ENCODE measurements at places on chromosomes 7 and 10. TPM values are rescaled to one million over a fixed set of nuclear protein-coding genes. Genes with fewer than 3 reads are reported as not detected.

FANK1 gene
- total RNA-seq, result 1.7 TPM

RAB19 gene
- total RNA-seq, result 0.44 TPM

GPR146 gene
- total RNA-seq, result 2.8 TPM

PPP1R17 gene
- total RNA-seq, result 1.4 TPM

ADCYAP1R1 gene
- 0.22 TPM for total RNA-seq

LIPM gene
- not detected for total RNA-seq

CACNA2D1 gene
- total RNA-seq, result 51.1 TPM

GRCh38 chr10:72239409-72239808 lies 23.3 kb upstream of the ASCC1 start:
- H3K4me3 ChIP-seq, result no peak overlapping the region
- H3K27ac ChIP-seq, result no peak overlapping the region
- H3K27me3 ChIP-seq, result no peaks in the 10 kb centered on the region
- no peaks in the 10 kb centered on the region for H3K36me3 ChIP-seq
- DNase-seq, result no peak
- peaks cover 16% of the 10 kb centered on the region for H3K4me1 ChIP-seq

DNA sequence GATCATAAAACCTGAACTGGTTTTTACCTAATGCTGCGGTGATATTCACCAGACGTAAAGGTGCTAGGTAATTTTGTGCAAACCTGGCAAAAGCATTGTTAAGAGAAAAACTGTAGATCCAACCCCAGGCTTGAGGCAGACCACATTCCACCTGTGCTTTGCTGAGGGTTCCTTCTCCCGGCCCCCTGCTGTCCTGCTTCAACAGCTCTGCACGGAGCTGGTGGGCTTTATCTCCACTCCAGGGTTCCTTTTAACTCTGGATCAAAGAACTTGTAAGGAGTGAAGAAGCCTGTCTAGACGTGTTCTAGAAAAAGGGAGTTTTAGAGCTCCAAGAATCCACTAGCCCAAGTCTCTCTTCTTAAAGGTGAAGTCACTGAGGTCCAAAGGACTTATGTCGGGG lies 87.5 kb upstream of the NMT2 start:
- H3K27ac ChIP-seq, result no peak overlapping the region

GRCh38 chr10:109889867-109890266 lies 33.4 kb downstream of the XPNPEP1 start:
- peaks cover 33% of the 10 kb centered on the region for H3K4me1 ChIP-seq
- no peaks in the 10 kb centered on the region for H3K27me3 ChIP-seq
- peaks cover 24% of the 10 kb centered on the region for H3K36me3 ChIP-seq
- no peak overlapping the region for H3K27ac ChIP-seq

DNA sequence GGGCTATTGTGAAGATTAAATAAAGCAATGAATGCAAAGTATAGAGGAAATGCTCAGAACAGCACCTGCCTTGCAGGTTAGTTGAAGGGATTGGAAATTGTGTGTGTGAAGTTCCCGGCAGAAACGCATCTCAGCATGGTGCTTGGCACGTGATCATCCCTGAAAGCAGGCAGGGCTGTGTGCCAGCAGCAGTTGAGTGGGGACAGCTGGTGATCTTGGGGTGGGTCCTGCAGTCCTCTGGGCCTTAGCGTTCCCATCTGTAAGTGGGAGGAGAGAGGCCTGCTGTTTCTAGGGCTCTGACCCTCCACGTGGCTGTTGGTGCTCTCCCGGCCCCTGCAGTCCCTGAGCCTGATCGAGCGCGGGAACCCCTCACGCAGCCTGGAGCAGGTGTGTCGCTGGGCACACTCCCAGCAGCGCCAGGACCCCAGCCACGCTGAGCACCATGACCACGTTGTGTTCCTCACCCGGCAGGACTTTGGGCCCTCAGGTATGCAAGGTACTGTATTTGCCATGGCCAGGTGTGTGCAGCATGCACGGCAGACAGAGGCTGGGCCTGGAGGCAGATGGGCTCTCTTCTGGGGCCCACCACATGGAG lies 55.3 kb downstream of the TBATA start:
- DNase-seq, result no peak
- H3K27ac ChIP-seq, result no peak overlapping the region
- H3K4me3 ChIP-seq, result no peak overlapping the region

- no peaks in the 10 kb centered on the region for H3K4me1 ChIP-seq
- H3K36me3 ChIP-seq, result no peaks in the 10 kb centered on the region
- H3K4me3 ChIP-seq, result no peak overlapping the region
- no peak for DNase-seq
- no peak overlapping the region for H3K27ac ChIP-seq
- H3K27me3 ChIP-seq, result no peaks in the 10 kb centered on the region
Measured at GRCh38 chr10:77338143-77338542, 299.5 kb downstream of the KCNMA1 start.

DNA sequence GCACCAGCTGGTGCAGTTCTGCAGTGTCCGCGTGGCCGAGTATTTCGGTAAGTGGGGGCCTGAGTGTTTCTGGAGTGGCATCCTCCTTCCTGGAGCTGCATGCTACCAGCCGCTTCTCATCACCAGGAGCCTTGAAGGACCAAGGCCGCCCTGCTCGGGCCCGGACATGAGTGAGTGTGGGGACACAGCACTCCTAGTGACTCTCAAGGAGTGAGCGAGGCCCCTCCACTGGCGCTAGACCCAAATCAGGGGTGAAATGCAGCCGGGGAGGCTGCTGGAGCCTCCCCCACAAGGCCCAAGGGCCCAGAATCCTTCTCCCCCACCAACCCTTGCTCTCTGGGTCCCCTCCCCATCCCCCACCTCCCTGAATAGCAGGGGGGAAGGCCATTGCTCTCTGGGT lies 48.0 kb downstream of the CAMK2B start:
- H3K4me3 ChIP-seq, result no peak overlapping the region
- no peaks in the 10 kb centered on the region for H3K27me3 ChIP-seq
- H3K4me1 ChIP-seq, result no peaks in the 10 kb centered on the region

GRCh38 chr10:62618576-62619412 lies 185.7 kb upstream of the ADO start:
- H3K27ac ChIP-seq, result no peak overlapping the region
- no peaks in the 10 kb centered on the region for H3K36me3 ChIP-seq
- no peaks in the 10 kb centered on the region for H3K27me3 ChIP-seq
- no peak overlapping the region for H3K4me3 ChIP-seq
- H3K4me1 ChIP-seq, result peaks cover 4% of the 10 kb centered on the region
- peak; percentile 48 for DNase-seq

- no peaks in the 10 kb centered on the region for H3K36me3 ChIP-seq
- H3K27me3 ChIP-seq, result no peaks in the 10 kb centered on the region
- H3K27ac ChIP-seq, result no peak overlapping the region
- no peak overlapping the region for H3K4me3 ChIP-seq
- DNase-seq, result no peak
Measured at GRCh38 chr7:24858108-24858977, 101.1 kb upstream of the GSDME start.

GRCh38 chr10:21171936-21172541 lies 274.9 kb upstream of the NEBL start:
- no peak overlapping the region for H3K4me3 ChIP-seq
- no peak overlapping the region for H3K27ac ChIP-seq
- H3K36me3 ChIP-seq, result no peaks in the 10 kb centered on the region
- no peaks in the 10 kb centered on the region for H3K4me1 ChIP-seq

DNA sequence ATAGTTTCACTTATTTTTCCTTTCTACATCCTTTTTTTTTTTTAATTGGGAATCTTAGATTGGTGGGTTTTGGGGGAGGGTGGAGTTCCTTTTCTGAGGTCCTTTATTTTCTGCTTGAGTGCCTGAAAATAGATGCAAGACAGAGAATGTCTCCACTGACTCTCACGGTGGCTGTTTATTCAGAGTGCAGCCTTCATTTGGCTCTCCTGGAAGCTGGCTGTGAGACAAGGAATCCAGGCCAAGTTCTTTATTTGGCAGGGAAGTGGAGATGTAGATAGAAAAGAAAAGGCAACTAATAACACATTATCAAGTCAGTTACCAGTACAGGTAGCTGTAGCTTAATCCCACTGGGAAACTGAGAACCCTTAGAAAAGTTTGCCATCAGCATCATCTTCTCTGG lies 118.6 kb downstream of the CNTNAP2 start:
- no peaks in the 10 kb centered on the region for H3K27me3 ChIP-seq
- H3K4me1 ChIP-seq, result no peaks in the 10 kb centered on the region
- H3K4me3 ChIP-seq, result no peak overlapping the region
- H3K27ac ChIP-seq, result no peak overlapping the region

DNA sequence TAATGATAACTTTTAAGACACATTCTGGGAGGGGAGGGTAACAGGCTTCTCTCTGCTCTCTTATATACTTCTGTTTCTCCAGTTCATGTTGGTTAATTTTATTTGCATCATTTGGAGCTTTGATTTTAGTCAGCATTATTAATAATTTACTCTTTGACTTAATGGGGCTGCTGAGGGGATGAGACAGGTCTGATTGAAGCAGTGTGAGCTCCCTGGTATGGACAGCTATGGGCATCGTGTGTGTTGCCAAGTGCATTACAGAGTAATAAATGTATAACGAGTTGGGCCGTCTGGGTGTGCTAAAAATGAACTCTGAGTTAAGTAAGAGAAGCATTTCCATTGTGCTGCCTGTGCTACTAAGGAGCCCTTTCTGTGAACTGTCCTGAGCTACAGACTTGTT lies 31.7 kb upstream of the IKZF1 start:
- no peaks in the 10 kb centered on the region for H3K4me1 ChIP-seq
- H3K36me3 ChIP-seq, result no peaks in the 10 kb centered on the region
- H3K27me3 ChIP-seq, result no peaks in the 10 kb centered on the region
- no peak overlapping the region for H3K27ac ChIP-seq
- H3K4me3 ChIP-seq, result no peak overlapping the region
- no peak for DNase-seq

DNA sequence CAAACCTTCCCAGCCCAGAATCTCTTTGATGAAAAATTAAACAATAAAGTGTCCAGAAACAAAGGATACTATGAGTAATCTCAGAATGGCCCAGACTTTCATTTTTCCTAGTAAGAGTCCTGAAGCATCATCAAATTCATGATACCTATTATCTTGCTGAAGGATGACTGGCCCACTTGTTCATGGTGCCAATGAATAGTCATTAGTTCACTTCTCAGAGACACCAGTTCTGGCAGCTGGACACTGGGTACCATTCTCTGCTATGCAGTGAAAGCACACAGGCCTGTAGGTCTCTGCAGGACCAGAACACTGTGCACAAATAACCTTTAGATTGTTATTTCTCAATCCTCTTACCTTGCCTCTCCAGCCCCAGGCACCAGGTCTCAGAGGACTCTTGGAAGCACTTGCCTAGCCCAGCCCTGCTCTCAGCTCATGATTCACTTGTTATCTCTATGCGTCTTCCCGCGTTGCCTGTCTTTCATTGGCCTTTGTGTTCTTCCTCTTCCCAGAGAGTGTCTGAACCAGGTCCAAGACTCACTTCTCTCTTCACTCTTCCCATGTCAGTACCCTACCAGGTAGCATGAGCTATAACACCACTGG lies 98.1 kb upstream of the AGBL3 start:
- no peaks in the 10 kb centered on the region for H3K36me3 ChIP-seq
- H3K27me3 ChIP-seq, result no peaks in the 10 kb centered on the region
- H3K4me1 ChIP-seq, result peaks cover 46% of the 10 kb centered on the region
- no peak overlapping the region for H3K27ac ChIP-seq
- DNase-seq, result no peak

DNA sequence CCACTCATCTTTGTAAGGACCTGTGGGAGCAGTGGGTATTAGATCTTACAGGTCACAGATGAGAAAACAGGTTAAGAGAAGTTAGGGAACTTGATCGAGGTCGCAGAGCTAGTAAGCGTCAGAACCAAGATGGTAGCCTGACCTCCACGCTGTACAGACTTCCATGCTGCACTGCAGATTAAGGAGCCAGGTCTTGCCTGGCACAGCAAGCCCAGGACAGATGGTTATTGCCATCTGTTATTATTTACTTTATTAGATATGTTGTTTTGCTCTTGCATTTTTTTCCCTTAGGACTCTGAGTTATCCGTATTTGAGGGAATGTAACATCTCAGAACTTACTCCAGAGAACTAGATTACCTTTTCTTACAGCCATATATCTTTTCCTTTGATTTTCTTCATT lies 147.2 kb downstream of the NSUN6 start:
- H3K4me1 ChIP-seq, result peaks cover 12% of the 10 kb centered on the region
- H3K4me3 ChIP-seq, result no peak overlapping the region
- H3K36me3 ChIP-seq, result no peaks in the 10 kb centered on the region
- no peak overlapping the region for H3K27ac ChIP-seq

DNA sequence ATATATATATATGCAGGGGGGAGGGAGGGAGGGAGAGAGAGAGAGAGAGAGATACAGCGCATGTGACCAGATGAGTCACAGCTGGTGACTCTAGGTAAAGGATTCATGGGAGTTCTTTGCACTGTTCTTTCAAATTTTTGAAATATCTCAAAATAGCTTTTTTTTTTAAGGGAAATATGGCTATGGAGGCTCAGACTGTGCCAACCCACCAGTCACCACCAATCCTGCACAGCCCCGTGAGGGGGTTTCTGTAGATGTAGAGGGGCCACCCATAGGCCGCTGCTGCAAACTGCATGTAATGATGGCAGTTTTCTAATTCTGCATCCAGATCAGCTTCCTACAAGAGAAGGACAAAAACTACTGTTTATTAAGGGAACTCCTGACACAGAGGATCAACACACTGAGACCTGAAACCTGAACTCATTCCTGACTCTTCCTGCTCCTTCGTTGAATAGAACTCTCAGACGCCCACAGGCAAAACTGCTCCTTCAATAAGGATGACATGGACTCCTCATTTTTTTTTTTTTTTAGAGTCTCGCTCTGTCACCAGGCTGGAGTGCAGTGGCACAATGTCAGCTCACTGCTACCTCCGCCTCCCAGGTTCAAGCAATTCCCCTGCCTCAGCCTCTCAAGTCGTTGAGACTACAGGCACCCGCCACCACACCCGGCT lies 17.3 kb downstream of the DAGLB start:
- no peak for DNase-seq
- no peak overlapping the region for H3K4me3 ChIP-seq
- H3K36me3 ChIP-seq, result peaks cover 61% of the 10 kb centered on the region
- H3K4me1 ChIP-seq, result peaks cover 4% of the 10 kb centered on the region

- no peak overlapping the region for H3K4me3 ChIP-seq
- H3K36me3 ChIP-seq, result no peaks in the 10 kb centered on the region
- no peaks in the 10 kb centered on the region for H3K4me1 ChIP-seq
Measured at GRCh38 chr7:75771224-75771623, 787 bp downstream of the CCL26 start.

GRCh38 chr10:48609899-48610584 lies 5.2 kb upstream of the ARHGAP22 start:
- H3K27me3 ChIP-seq, result no peaks in the 10 kb centered on the region
- no peaks in the 10 kb centered on the region for H3K36me3 ChIP-seq
- peaks cover under 1% of the 10 kb centered on the region for H3K4me1 ChIP-seq
- H3K4me3 ChIP-seq, result no peak overlapping the region
